ENCODE measurements at places on chromosomes 6 and 20.

DNA sequence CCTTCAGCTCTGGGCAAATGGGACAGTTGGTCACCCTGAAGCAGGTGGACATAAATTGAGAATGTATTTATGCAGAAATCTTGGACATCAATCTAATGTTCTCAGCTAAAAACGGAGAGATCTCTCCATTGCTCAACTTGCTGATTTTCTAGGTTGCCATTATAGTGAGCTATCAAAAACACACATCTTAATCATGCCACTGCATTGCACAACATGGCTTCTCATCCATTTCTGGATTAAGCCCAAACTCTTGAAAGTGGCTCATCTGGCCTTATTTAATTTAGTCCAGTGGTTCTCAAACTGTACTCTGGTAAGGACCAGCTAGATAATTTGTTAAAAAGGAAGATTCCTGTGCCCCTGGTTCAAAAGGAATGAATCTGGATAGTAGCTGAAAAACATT lies 324.9 kb upstream of the CITED2 start:
- DNase-seq, result no peak

DNA sequence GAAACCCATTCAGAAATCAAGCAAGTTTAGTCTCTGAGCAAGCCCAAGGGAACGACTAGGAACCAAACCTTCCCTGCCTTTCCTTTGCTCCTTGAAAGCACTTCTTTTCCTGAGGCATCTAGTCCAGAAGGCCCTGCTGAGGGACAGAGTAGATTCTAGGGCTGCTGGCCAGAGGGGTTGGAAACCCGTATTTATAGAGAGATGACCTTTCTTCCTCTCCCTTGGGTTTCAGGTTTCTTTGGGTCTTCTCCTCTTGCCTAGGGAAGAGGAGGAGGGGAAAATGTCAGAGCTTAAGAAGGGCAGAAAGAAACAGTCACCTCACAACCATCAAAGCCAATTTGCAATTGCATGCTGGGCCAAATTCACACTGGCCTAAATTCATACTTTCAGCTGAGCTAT lies 5.8 kb downstream of the APOBEC2 start:
- DNase-seq, result no peak

GRCh38 chr6:40492187-40492586 lies 95.0 kb downstream of the LRFN2 start:
- DNase-seq, result no peak

DNA sequence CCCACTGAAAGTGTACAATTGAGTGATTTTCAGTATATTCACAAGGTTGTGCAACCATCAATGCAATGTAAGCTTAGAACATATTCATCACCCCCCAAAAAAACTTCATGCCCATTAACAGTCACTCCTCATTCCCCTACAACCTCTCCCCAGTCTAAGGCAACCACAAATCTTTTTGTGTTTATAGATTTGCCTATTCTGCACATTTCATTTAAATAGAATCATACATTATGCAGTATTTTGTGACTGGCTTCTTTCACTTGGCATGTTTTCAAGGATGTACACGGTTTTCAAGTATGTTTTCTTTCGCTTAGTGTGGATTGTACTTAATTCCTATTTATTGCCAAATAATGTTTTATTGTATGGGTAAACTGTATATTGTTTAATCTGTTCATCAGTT lies 329.3 kb upstream of the RNF24 start:
- no peak for DNase-seq

GRCh38 chr6:35496841-35497570 lies at the start of gene TEAD3:
TEAD3 (minus strand) TSS chr6:35497079.
- DNase-seq, result peak; percentile 72

- peak; percentile 6 for DNase-seq
These were observed 110.3 kb upstream of the EYA4 start for GRCh38 chr6:133130863-133131262.

DNA sequence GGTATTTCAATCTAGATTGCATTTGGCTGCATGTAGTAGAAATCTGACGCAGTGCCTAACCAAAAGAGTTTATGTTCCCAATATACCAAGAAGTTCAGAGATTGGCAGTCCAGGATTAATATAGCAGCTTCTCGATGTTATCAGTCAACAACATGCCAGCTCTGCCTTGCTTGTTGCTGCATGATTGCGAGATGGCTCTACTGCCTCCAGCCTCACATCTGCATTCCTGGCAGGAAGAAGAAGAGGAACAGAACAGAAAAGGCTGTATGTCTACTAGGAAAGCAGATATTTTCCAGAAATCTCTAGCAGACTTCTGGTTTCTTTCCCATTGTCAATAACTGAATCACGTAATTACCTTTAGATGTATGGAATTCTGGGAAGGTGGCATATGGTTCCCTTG lies 60.8 kb downstream of the SLC35D3 start:
- DNase-seq, result no peak

All from LoVo (cell line).